ENCODE measurements at places on chromosomes 5 and 9.

DNA sequence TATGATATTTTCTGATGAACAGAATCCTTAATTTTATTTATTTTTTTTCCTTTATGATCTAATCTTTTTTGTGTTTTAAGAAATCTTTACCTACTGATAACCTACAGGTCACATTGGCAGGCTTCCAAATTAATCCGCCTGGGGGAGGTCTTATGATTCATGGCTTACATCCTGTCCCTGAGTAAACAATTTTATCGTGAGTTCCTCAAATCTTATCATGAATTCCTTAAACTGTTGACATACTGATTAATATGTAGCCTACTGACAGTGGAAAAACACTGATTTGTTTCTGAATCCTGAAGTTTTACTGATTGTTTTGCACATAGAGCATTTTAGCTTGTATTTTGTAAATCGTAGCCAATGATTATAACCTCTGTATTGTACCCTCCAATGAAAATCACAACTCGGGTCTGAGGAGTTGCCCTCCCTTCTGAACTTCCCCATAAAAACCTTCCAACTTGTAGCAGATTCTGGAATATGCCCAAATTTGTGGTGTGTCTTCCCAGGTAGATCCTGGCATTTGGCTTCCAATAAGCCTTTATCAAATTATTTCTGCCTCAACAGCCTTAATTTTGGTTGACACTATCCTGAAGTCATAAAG lies 105.6 kb downstream of the VCAN start:
- H3K4me3 ChIP-seq = no peak overlapping the region
- H3K36me3 ChIP-seq = peaks cover 4% of the 10 kb centered on the region
- no peaks in the 10 kb centered on the region for H3K4me1 ChIP-seq
- peak overlapping the region; percentile 18 for H3K27ac ChIP-seq

GRCh38 chr5:56326116-56326515 lies 93.0 kb upstream of the ANKRD55 start:
- no peaks in the 10 kb centered on the region for H3K27me3 ChIP-seq
- H3K4me3 ChIP-seq = no peak overlapping the region
- H3K36me3 ChIP-seq = no peaks in the 10 kb centered on the region
- no peak overlapping the region for H3K27ac ChIP-seq
- no peak for DNase-seq

GRCh38 chr5:157924490-157924889 lies 65.5 kb upstream of the CLINT1 start:
- DNase-seq = no peak
- no peak overlapping the region for H3K4me3 ChIP-seq
- H3K27ac ChIP-seq = no peak overlapping the region
- H3K4me1 ChIP-seq = no peaks in the 10 kb centered on the region
- no peaks in the 10 kb centered on the region for H3K27me3 ChIP-seq

GRCh38 chr9:119873877-119874276 lies 504.6 kb upstream of the BRINP1 start:
- no peak overlapping the region for H3K27ac ChIP-seq
- H3K4me1 ChIP-seq = no peaks in the 10 kb centered on the region
- no peaks in the 10 kb centered on the region for H3K27me3 ChIP-seq
- H3K36me3 ChIP-seq = no peaks in the 10 kb centered on the region
- no peak for DNase-seq

- DNase-seq = no peak
- no peak overlapping the region for H3K4me3 ChIP-seq
- peak overlapping the region; percentile 91 for H3K27ac ChIP-seq
- H3K4me1 ChIP-seq = peaks cover 46% of the 10 kb centered on the region
- no peaks in the 10 kb centered on the region for H3K27me3 ChIP-seq
Measured at GRCh38 chr5:72434781-72435437, 72.3 kb downstream of the ZNF366 start.

GRCh38 chr9:77892171-77892570 lies 139.4 kb downstream of the GNAQ start:
- H3K36me3 ChIP-seq = no peaks in the 10 kb centered on the region
- no peak overlapping the region for H3K27ac ChIP-seq
- DNase-seq = no peak
- no peaks in the 10 kb centered on the region for H3K4me1 ChIP-seq
